ENCODE measurements at places on chromosomes 5 and 9.

DNA sequence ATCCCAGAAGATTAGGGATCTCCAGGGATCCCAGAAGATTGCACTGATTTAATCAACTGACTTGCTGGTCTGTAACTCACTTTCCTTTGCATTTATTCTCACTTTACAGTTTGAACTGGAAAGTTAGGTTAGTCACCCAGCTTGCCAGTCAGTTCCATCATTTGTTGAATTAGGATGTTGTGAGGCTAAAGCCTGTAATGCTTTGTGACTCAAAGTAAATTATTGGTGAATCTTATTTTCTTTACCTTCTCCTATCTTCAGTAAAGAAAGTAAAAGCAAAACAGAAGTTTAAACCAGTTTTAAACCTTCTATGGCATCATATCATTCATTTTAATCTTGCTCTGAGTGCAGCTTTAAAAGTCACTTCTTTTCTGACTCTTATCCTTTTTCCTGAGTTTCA is 85.8 kb downstream of the SLC44A1 start:
- DNase-seq: no peak

GRCh38 chr5:167888393-167888792 is 403.1 kb upstream of the WWC1 start:
- no peak for DNase-seq

DNA sequence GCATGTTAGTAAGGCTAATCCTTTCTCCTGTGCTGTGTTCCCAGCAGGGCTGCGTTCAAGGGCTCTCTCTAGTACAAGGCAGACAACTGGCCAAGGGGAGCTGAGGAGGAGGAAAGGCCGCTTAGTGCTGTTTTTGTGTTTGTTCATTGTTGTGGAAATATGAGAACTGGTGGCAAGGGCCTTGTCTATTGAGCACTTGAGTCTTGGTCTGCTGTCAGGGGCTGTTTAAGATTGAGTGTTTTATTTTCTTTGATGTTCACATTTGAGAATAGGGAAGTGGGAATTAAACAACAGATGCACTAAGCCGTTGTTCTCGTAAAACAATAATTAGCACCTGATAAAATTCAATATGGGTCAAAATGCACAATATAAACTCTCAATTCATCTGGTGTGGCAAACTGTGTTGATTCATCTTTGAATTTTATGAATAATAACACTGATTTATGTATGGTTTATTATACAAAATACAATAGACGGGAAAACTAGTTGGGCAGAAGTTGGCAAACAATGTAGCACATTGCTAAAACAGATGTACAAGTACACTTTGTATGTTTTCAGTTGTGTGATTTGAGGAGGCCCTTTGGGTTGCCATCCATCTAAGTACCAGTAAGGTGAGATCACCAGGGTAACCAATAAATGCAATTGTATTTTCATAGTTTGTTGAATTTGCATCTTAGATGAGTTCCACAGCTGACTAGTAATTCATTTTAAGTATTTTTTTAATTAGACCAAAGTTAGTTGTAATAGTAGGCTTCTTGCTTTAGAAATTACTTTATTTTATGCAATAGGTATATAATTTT is 97.6 kb upstream of the GRHPR start:
- no peak for DNase-seq

DNA sequence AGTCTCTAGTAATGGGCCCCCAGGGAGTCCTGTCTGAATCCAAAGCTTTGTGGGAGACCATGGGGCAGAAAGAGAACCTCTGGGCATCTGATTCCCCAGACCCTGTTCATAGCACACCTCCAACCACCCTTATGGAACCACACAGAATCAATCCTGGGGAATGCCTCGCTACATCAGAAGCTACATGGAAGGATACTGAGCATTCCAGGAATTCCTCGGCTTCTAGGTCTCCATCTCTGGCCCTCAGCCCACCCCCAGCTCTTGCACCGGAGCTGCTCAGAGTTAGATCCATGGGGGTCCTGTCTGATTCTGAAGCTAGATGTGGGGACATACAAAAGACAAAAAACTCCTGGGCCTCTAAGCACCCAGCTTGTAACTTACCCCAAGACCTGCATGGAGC is 28.4 kb downstream of the VCP start:
- no peak for DNase-seq

GRCh38 chr9:132324425-132324824 is 30.4 kb downstream of the SETX start:
- DNase-seq: no peak

- no peak for DNase-seq
Observed at GRCh38 chr9:79962150-79962549, 390.4 kb downstream of the TLE4 start.

- DNase-seq: no peak
Observed at GRCh38 chr5:19986031-19986619, 1.9 kb downstream of the CDH18 start.
